ENCODE measurements at places on chromosomes 12 and 14.

DNA sequence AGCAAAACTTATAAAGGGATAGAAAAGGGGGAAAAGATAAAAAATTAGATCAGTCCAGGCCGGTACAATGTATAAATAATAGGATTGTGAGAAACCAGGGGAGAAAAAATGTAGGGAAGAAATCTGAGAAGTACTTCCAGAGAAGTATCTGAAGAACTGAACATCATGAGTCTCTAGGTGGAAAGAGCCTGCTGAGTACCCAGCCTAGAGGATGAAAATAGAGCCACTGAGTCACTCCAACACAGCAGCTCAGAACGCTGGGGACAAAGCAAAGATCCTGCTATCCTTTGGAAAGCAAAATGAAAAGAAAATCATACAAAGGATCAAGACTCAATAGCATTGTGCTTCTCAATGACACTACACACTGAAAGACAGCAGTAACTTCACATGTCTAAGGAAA, 138.0 kb downstream of the ANO6 start:
- DNase-seq = no peak

GRCh38 chr12:7872566-7873319, at the start of gene SLC2A14:
SLC2A14 (minus strand) TSS chr12:7872915; CDS start chr12:7869880, 3,035 bp downstream.
- DNase-seq = no peak

DNA sequence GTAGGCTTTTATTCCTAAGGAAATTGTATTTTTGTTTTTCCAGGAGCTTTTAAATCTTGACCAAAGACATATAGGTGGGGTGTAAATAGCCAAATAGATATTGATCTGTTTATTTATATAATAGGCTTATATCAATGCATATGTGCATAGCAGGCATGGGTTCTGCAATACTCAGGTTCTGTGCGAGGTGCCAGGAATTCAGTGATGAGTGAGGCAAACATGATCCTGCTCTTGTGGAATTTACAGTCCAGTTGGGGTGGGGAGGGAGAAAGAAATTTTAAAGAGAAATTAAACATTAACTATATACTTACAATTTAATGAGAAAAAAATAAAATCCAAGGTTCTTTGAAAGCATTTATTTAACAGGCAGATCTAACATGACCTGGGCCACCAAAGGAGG, 160.3 kb upstream of the HIF1A start:
- DNase-seq = no peak

GRCh38 chr12:19744705-19745218, 305.5 kb downstream of the AEBP2 start:
- DNase-seq = no peak

DNA sequence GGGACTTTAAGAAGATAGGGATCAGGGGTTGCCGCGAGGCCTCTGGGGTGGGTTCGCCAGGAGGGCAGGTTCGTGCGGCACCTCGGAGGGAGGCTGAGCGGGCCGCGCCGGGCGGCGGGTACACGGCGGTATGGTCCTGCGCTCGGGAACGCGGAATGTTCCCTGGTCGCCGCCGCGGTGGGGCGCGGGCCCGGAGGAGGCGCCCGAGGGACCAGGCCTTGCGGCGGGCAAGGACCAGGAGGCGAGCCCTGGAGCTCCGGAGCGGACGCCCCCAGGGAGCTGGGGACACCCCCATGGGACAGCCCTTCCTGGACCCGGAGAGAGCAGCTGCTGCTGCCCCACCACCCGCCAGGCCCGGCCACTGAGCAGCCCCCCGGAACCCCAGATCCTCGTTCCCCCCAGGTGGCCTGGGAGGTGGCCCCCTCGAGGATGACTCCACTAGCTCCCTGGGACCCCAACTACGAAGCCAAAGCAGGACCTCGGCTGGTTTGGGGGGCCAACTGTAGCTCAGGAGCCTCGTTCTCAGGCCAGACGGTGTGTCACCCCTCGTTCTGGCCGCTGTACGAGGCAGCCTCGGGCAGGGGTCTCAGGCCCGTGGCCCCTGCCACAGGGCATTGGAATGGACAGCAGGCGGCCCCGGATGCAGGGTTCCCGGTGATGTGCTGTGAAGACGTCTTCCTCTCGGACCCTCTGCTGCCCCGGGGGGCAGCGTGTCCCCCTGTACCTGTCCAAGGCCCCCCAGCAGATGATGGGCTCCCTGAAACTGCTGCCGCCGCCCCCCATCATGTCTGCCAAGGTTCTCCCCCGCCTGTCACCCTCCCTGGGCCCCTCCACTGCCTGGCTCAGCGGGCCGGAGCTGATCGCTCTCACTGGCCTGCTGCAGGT, 45.6 kb upstream of the SLC8A3 start:
- DNase-seq = no peak

DNA sequence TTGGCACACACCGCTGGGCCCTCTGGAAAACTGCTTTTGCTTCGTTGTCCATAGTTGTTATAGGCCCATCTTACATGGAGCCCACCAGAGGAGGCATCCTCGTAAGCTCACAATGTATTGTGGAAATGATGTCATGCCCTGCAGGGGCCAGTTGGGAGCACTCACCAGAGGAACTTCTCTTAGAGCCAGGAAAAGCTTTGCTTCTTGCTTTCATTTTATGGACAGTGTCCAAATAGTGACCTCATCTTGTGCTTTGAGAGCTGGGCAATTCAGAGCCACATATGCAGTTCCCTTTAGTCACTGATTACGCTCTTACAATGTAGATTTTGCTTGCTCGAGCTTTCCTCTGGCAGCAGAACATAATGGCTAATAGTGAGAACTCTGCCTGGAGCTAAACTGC, 275.6 kb downstream of the AACS start:
- DNase-seq = no peak

DNA sequence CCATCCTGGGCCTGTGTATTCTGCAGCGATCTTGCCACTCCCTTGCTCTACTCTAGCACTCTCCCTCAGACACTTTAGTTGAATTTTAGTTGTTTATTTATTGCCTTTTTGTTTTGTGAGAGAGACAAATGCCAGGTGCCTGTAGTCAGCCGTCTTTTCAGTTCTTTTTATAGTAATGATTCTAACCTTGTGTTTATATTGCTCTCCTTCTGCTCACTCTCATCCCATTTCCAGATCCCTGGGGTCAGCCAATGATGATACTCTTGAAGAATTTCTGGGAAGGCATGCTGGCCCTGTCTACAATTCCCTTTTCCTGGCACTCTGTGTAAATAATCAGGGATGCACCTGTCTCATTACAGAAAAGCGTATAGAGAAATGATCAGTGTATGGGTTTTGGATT, 334.1 kb upstream of the MIS18BP1 start:
- DNase-seq = no peak

DNA sequence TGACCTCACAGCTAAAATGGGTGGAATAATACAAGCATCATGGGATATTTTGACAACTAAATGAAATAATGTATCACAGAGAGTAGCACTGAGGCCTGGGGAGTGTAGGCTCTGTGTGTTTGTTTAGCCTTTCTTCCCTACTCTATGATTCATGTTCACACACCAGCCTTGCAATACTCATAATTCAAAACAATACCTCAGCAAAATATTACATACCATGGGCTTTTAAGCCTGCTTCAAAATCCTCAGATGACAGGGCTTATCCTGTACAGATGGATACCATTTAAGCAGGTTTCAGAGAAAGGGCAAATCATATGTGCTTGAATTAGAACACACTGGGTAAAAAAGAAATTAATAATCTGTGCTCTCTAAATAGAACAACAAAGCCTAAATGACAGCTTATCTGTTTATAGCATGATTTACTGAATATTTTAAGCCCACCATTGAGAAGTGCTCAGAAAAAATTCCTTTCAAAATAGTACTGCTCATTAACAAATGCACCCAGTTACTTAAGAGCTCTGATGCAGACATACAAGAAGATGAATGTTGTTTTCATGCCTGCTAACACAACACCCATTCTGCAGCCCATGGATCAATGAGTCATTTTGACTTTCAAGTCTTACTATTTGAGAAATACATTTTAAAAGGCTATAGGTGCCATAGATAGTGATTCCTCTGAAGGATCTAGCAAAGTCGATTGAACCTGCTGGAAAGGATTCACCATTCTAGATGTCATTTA, 84.9 kb upstream of the ADAMTS20 start:
- no peak for DNase-seq

DNA sequence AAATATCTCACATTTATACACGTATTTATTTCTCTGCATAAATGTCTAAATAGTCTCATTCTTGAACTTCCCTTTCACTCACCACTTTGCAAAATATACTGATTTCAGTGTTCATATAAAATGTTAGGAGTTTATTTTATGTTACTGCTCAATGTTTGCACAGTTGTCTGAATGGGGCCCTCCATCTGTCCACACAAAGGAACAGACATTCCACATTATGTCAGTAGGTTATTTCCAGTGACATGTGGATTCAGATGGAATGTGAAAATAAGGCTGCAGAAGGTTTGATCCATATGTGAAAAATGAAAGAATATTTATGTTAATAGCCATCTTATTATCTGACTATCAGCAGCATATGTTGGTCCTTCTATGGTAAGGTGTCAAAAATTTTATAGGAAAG, 994.4 kb upstream of the SEL1L start:
- no peak for DNase-seq

- DNase-seq = no peak
Observed at GRCh38 chr12:128137140-128137539, 129.8 kb upstream of the TMEM132C start.

DNA sequence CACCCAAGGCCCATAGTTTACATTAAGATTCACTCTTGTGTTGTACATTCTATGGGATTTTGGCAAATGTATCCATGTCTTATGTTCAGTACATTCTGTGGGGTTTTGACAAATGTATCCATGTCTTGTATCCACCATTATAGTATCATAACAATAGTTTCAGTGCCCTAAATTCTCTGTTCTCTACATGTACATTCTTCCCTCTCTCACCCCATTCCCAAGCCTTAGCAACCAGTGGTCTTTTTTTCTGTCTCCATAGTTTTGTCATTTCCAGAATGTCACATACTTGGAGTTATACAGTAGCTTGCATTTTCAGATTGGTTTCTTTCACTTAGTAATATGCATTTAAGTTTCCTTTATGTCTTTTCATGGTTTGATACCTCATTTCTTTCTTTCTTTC, 6.7 kb downstream of the TOGARAM1 start:
- no peak for DNase-seq
